ENCODE measurements at places on chromosomes 3 and 15. TPM values are rescaled to one million over a fixed set of nuclear protein-coding genes. Genes with fewer than 3 reads are reported as not detected.

- DNase-seq, result no peak
Measured at GRCh38 chr3:190597291-190597690, 83.4 kb downstream of the IL1RAP start.

DNA sequence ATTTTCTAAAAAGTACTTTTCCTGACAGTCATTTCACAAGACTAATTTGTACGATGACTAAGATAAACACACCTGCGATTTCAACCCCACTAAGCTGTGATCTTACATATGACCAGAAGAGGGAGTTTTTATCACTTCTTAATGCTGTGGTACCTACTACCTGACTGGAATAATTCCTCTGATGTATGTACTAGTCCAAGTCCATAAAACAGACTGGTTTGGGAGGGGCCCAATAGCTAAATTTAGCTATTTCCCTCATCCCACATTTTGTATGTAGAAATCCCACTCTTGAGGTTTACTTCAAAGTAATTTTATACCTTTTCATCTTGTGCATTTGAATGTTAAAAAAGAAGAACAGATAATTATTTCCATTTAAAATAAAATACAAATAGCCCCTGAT lies 49.7 kb upstream of the SCAANT1 start:
- peak; percentile 61 for DNase-seq

DNA sequence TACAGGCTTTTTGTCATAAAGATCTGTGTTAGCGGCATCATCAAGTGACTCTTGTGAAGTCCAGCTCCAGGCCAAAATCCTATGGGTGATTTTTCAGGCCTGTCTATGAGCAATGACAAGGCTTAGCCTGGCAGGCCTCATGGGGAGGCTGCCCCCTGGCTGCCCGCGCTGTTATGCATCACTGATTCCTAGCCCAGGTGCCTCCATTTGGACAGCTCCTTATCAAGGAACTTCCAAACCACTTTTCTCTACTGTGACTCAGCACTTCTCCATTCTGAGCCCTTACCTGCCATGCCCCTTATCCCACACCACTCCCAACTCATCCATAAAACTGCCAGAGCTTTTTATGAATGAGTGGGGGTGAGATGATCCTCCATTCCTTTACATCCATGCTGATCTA lies 91.5 kb upstream of the C3orf80 start:
- no peak for DNase-seq

The CLDN1 gene
- not detected for total RNA-seq

DNA sequence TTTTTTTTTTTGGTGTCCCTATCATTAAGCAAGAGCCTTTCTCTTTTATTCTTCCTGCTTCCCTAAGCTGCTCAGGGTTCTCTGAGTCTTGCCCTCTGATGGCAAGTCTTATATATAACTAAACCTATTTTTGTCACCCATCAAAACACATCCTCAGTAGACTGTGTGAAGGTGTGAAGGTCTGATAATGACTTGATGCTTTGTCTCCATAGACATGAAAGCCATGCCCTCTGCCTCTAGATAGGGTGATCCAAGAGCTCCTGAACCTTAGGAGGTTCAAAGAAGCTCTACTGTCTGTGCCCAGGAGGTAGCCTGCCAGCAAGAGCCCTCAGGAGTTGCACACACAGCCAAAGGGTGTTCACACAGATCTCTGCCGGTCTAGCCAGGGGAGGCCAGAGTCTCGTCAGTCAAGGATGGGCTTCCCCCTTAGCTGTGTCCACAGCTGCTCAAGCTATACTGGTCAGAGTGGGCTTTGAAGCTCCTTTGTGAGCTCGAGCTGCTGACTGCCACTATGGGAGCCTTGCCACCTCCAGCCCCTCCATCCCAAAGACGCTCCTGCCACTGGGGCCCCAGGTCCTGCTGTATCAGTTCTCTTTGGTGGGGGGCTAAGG lies 13.1 kb upstream of the SNX22 start:
- no peak for DNase-seq

The MAGEF1 gene
- 27.1 TPM for total RNA-seq

The ROBO1 gene
- total RNA-seq, result 3.2 TPM

DNA sequence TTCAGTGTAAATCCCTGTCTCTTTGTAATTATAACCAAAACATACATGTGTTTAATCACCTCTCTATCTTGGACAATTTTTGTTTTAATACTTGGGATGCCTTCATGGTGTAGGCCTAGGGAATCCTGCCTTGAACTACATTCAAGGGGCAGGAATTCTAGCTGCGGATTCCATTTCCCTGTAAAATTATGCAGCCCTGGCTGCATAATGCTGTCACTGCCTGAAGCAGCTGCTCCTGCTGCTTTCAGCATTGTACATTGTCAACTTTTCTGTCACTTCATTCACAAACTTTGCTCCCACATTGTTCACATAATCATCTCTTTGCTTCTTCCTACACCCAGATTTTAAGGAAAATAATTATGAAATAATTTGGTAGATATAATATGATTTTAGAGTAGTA lies 638.7 kb downstream of the RBMS3 start:
- no peak for DNase-seq

The ZNF385D gene
- total RNA-seq, result not detected

DNA sequence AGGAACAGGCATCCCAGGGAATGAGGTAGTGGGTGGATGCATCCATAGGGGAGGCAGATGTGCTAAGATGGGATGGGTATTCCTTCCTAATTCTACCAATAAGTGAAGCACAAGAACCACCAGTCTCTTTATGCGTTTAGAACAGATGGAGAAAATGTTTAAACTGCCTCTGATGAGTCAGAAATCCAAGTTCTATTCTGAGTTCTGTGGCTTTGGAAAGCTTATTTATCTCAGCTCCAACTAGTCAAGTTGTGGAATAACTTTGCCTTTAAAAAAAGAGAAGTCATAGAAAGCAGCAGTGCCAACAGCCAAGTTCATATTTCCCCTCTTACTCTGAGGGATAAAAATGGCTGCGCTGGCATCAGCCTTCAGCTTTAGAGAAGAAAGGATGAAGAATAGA lies 761.7 kb downstream of the IGSF11 start:
- no peak for DNase-seq

GRCh38 chr3:178147001-178147400 lies 389.2 kb upstream of the KCNMB2 start:
- no peak for DNase-seq

- DNase-seq, result no peak
Measured at GRCh38 chr3:94643400-94643799, 580.5 kb downstream of the NSUN3 start.

The MYRIP gene
- total RNA-seq, result 0.10 TPM

GRCh38 chr3:186757686-186758220 lies 25.6 kb upstream of the EIF4A2 start:
- no peak for DNase-seq
